ENCODE measurements at places on chromosomes 16 and 17. TPM values are rescaled to one million over a fixed set of nuclear protein-coding genes. Genes with fewer than 3 reads are reported as not detected.

DPEP1 gene
- not detected for total RNA-seq

SRCIN1 gene
- not detected for total RNA-seq

TBC1D3 gene
- total RNA-seq: 2.3 TPM

MMP15 gene
- 3.2 TPM for total RNA-seq

NPIPA5 gene
- total RNA-seq: 16.4 TPM

Measured in cardiac atrium fibroblast (primary cell).